Body of pancreas (tissue), 4 donors: ENCODE measurements at places on chromosomes 6 and 20. TPM values are rescaled to one million over a fixed set of nuclear protein-coding genes. Genes with fewer than 3 reads are reported as not detected.

GRCh38 chr6:5534643-5535042, 273.3 kb downstream of the FARS2 start:
- H3K4me1 ChIP-seq: no peaks in the 10 kb centered on the region
- H3K27me3 ChIP-seq: no peaks in the 10 kb centered on the region
- H3K27ac ChIP-seq: no peak overlapping the region
- no peak for DNase-seq
- H3K36me3 ChIP-seq: no peaks in the 10 kb centered on the region

- H3K27ac ChIP-seq: no peak overlapping the region
- DNase-seq: no peak
- no peaks in the 10 kb centered on the region for H3K36me3 ChIP-seq
- no peak overlapping the region for H3K4me3 ChIP-seq
These were observed 220.7 kb downstream of the PHF3 start for GRCh38 chr6:63856271-63856670.

DNA sequence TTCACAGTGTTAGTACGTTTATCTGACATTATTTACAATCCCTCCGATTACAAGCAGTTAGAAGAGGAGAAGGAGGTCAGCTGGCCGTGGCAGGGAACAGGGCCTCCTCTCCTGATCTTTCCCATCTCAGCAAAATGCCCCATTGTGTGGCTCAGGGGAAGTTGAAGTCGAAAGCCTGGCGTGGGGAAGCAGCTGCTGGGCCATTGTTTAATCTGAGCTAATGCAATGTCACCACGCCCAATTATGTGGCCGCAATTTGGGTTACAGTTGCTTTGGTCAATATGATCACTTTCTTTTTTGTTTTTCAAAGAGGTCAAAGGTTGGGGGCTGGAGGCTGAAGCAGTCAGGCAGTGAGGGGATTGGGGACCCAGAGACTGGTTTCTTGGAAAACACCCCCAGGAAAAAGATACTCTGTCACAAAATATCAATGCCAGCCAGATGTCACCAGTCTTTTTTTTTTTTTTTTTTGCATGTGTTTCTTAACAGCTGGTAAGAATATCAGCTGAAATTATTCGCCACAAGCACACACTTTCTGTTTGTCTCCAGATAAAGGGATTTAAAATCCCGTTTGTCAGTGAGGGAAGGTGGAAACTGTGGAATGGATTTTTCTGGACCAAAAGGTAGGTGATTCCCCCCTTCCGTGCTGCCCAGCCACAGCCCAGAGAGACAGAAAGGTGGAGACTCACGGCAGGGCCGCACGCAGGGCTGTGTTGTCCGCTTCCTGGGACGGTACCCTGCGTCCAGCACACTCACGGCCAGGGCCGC, 24.6 kb downstream of the DLL1 start:
- no peaks in the 10 kb centered on the region for H3K27me3 ChIP-seq
- H3K4me3 ChIP-seq: no peak overlapping the region
- H3K27ac ChIP-seq: peak overlapping the region; percentile 92
- H3K36me3 ChIP-seq: no peaks in the 10 kb centered on the region

DNA sequence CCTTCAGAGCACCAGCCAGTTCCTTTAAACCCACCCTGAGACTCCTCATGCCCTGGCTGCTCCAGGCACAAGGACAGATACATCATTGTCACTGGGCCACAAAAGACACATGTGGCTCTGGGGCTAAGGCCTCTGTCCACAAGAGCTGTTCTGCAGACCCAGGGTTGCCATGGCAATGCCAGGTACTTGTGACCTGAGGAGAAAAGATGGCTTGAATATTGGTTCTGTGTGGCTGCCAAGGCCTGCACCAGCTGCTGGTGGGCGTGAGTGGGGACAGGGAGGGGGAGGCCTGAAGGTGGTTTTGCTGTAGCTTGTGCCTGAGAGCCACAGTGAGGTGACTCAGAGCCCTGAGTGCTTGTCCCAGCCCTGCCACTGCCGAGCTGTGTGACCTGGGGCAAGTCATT, 31.8 kb downstream of the SAYSD1 start:
- H3K27me3 ChIP-seq: no peaks in the 10 kb centered on the region
- no peaks in the 10 kb centered on the region for H3K36me3 ChIP-seq
- H3K27ac ChIP-seq: no peak overlapping the region
- H3K4me1 ChIP-seq: peaks cover under 1% of the 10 kb centered on the region
- peak; percentile 35 for DNase-seq

The CLVS2 gene
- total RNA-seq: not detected
